ENCODE measurements at places on chromosomes 7 and 10.

- no peak for DNase-seq
Measured at GRCh38 chr10:20237586-20237985, 421.4 kb downstream of the PLXDC2 start.

GRCh38 chr7:140899883-140900282 lies 24.8 kb downstream of the BRAF start:
- DNase-seq, result no peak

GRCh38 chr7:26538689-26539088 lies 247.0 kb downstream of the SNX10 start:
- no peak for DNase-seq

GRCh38 chr10:102196893-102197292 lies 29.2 kb upstream of the ELOVL3 start:
- no peak for DNase-seq

- no peak for DNase-seq
Measured at GRCh38 chr10:51599647-51600046, 99.7 kb downstream of the CSTF2T start.

DNA sequence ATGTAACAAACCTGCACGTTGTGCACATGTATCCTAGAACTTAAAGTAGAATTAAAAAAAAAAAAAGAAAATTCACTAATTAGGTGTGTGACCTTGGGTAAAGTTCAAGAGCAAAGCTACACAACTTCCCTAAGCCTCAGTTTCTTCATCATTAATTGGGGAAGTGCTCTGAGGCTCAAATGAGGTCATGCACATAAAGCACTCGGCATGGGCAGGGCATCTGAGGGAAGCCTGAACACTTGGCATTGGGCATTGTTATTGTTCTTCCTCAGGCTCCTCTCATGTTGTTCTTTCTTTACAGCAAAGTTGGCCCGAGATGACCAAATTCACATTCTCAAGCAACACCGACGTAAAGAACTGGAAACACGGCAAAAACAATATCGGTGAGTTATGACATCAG lies 21.5 kb downstream of the ALOX5 start:
- no peak for DNase-seq

DNA sequence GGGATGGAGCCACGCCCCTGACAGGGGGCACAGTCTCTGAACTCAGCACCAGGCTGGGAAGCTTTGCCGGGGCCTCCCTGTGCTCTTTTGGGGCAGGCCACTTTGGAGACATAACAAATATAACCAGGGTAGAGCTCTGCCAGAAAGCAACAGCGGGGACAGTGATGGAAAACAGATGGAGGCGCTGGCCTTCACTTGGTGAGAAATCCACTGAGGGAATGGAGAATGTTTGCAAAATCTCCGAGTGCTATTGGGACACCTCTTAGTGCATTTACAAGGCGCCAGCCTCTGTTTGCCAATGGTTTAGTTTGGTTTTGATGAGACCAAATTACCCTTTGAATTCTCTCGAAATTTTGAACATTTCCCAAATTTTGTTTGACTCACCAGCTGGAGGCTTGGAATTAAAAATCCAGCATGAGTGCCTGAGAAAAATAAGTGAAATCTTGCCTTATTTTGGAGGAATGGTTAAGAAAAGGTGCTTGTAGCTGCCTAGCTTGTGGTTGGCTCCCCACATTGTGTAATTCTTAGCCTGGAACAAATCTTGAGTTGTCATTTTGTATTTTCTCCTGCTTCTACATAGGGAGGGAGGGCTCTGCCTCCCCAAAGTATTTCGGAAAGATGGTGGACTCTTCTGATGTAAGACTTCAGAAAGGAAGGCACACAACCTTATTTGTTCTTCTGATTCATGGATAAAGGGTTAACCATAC lies 980.5 kb downstream of the LRMDA start:
- DNase-seq, result no peak

DNA sequence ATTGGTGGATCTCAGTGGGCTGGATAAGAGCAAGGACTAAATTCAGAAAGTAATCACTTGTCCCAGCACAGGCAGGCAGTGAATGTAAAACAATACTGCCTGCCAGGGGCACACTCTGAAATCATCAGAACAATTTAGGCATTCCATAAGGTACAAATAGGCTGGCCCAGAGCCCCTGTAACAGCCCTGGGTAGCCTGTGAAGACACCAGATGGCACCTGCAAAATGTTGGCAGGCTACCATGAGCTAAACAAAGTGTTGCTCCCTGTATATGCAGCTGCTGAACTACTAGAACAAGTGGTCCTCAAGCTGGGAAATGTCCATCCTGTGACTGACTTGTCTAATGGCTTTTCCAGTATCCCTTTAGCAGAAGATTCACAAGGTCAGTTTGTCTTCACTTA lies 3.0 kb upstream of the PRSS37 start:
- no peak for DNase-seq

DNA sequence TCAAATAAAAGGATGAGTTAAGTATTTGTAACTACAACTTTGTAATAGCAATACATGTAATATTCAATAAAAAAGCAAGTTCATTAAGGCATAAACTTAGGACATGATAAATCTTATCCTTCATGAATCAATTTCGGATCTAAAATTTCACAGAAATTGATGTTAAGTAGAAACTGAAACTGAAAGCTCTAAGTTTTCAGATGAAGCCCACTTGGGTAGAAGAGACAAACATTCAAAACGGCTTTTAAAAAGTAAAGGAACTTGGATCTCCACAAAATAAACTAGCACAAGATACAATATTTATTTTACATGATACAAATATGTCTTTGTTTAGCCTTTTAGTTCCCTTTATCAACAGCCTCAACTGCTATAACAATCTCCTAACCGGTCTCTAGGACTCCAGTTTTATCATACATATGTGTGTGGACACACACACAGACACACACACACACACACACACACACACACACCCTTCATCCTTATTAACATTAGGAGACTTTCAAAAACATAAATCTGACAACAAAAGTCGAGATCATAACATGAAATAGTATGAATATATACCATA lies 83.7 kb downstream of the USP6NL start:
- no peak for DNase-seq

GRCh38 chr10:65861249-65861648 lies 1064.6 kb upstream of the LRRTM3 start:
- DNase-seq, result no peak

DNA sequence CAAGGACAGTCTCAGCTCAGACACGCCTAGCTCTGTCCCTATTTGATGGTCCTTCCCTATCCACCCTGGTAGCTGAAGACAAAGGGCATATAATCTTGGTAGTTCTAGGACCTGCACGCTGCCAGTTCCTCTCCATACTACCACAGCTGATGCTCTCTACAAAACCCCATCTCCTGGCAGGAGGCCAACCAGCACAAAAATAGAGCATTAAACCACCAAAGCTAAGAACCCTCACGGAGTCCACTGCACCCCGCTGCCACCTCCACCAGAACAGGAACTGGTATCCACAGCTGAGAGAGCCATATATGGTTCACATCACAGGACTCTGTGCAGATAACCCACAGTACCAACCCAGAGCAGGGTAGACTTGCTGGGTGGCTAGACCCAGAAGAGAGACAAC lies 299.4 kb downstream of the LRRTM3 start:
- DNase-seq, result no peak

- DNase-seq, result no peak
Measured at GRCh38 chr7:24756545-24757352, 515 bp downstream of the GSDME start.

GRCh38 chr7:25303281-25304181 lies 75.2 kb upstream of the NPVF start:
- DNase-seq, result no peak

- DNase-seq, result no peak
Measured at GRCh38 chr7:128116740-128117139, 85.5 kb upstream of the LRRC4 start.

DNA sequence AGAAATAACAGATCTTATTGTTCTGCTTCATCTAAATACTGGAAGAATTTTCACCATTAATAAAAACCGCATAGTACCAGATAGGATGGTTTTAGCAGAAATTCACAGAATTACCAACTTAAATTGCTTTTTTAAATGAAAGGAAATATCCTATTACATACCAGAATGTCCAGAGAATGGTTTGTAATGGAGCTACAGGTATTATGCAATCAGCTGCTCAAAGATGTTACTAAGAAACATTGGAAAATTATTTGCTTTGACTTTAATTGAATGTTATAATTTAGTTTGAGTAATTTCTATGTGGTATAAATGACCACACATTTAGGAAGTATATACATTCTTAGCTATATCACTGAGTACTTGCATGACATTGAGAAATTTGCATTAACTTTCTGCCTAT lies 338.3 kb downstream of the ETV1 start:
- DNase-seq, result no peak

DNA sequence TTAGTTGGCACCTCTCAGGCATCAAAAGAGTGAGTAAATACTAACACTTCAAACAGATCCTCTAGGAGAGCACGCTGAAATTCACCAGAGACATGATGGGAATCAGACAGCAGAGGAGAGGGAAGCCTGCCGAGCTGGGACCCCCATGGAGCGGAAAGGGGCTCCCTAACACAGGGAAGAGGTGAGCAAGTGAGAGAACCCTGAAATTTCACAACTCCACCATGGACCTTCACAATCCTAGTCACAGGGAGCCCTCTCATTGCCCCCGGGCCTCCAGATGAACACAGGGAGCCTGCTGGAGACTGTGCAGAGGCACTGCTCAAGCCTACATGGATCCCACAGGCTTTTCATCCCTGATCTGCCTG lies 59.2 kb upstream of the ANTXRL start:
- DNase-seq, result no peak

- no peak for DNase-seq
Measured at GRCh38 chr10:82144153-82144552, 269.2 kb downstream of the NRG3 start.

DNA sequence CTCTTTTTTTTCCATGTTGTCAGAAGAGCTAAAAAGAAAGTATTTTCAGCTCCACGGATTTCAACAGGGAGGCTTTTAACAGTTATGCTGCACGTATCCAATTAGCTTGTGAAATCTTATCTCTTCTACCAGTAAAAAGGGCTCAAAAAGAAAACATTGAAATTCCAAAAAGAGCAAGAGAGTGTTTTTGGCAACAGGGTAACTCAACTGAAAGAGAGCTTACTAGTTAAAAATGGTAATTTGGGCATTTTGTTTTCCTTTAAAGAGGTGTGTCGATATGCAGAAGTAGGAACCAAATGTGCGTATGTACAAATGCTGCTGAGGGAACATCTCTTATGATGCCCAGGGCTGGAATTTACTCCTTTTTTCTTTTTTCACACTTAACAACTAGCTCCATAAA lies 292.8 kb downstream of the PRKG1 start:
- DNase-seq, result no peak

DNA sequence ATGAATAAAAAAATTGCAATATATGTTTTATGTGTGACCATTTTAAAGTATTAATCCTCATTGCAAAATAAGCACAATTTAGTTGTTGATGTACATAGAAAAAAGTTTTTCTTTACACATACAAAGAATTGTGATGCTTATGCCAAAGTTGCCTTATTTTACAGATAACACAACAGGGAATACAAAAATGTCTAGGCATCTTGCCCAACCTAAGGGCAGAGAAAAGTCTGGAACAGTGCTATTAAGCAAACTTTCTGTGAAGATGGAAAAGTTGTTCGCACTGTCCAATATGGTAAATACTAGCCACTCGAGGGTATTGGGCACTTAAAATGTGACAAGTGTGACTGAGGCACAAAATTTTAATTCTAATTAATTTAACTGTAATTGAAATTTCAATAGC lies 190.2 kb upstream of the HGF start:
- DNase-seq, result no peak

GRCh38 chr7:69739931-69740431 lies 141.7 kb downstream of the AUTS2 start:
- no peak for DNase-seq
